ENCODE measurements at places on chromosomes 1 and 21.

DNA sequence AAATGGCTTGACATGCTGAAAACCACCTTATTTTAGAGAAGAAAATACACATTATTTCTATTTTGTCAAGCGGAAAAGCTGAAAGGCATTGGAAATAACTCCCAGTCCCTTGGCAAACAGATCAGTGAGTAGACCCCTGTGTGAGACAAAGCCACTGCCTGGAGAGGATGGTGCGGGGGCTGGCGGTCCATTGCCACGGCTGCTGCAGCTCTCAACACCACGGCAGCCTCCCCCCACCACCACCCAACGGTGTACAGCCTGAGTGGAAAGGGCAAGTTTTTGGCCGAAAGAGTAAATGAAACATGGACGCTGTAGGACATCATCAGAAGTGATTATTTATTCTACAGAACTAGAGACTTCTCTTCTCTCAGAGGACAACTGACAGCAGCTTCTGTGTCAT is 84.6 kb downstream of the PEX14 start:
- no peak for DNase-seq

DNA sequence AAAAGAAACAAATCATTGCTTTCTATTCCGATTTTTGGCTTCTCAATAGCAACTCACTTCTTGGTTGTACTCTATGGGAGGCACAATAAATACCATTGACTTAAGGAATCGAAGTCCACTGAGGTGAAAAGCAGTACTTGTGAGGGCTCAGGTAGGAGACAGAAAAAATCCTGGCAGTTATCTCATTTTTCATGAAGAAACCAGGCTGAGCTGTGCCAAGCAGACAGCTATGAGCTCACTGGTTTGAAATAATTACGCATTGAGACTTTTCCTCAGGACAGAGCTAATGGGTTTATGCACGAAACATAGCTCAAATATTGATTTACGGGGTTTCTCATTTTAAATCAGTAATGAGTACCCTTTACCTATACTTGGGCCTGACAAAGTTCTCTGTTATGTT is 18.5 kb downstream of the COLGALT2 start:
- no peak for DNase-seq

DNA sequence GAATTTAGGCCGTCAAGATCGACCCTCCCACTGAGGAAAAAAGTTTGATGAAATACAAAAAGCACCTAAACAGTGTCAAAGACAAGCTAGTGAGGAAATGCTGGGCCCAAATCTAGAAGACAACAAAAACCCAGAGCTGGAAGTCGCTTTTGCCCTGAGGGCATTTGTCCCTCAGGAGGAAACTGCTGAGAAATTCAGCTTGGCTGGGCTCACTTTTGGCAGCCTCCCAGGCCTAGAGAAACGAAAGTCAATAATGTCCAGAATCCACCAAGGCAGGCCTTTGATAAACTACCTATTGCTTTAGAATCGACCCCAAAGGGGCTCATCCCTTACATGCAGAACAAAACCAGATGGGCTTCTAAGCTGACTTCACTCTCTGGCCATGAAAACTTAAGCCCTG is 38.9 kb downstream of the SYT2 start:
- no peak for DNase-seq

DNA sequence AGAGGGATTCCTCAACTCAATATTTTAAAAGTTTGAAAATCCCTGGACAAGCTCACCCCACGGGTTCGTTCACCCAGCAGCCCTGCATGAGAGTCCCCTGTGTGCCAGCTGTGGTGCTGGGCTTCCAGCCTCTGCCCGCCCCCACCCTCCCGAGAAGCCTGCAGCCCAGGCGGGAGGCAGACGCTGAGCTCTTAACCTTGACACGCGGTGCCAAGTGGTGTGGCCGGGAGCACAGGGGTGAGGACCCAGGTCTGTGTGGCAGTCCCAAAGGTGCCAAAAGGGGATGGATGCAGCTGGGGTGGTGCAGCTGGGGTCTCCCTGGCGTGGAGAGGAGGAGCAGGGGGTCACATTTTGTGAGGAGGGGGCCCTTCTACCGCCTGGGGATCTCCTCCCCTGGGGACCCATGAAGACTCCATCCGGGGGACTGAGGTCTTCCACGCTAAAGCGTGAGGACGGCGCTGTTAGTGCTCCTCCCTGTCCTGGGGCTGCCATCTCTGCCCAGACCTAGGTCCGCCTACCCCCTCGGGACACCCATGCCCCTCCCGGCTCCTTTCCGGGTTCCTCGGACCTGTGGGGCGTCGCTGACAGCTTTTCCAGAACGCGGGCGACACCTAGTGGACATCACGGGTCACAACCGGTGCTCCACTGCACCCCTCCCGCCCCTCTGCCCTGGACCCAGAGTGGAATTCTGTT is 12.9 kb downstream of the PLA2G2F start:
- peak; percentile 57 for DNase-seq

DNA sequence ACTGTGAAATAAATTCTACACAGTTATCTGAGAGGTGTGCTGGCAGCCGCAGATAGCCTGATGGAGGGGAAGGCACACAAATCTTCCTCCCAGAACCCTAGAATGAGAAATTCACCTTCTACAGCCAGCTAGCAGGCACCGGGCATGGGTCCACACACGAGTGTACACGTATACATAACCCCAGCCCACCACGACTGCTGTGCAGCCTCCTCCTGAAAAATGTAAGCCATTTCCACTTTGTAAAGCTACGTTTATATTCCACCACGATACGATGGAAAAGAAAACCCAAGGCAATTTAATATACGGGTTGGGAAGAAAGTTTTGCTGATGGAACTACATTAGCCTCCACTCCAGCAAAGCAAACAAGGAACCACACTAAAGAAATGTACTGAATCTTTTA is 1.8 kb downstream of the BTG3 start:
- DNase-seq: no peak

DNA sequence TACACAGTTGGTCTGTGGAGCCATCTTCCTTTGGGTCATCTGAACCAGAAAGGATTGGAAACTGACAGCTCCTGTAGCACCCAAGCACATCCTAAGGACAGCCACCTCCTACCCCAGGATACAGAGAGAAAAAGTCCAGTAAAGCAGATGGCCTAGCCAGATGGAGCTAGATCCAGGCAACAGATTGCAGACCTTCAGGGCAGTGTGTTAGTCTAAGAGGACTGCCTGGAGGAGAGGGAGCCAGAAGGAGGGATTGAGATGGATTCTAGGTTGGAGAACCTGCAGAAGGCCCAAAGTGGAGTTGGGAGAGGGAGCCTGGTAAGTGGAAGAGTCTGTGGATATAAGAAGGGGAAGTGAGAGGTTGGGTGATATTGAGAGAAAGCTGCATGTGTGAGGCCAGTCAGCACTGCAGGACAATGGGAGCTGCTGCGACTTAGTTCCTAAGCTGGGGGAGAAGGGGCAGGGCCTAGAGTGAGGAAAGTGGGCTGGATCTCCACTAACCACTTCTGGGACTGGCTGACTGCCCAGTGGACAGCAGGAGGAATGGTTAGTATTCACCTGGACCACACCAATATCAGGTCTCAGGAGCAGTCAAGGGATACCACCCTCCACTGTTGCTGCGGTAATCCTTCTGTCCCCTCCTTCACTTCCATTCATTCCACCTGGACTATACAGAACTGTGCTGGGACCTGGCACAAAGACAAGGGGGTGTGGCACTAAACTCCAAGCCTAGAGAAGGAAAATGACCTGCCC is 13.4 kb downstream of the BCAN start:
- DNase-seq: no peak

GRCh38 chr1:235011064-235011598 is 117.5 kb downstream of the TOMM20 start:
- peak; percentile 31 for DNase-seq

DNA sequence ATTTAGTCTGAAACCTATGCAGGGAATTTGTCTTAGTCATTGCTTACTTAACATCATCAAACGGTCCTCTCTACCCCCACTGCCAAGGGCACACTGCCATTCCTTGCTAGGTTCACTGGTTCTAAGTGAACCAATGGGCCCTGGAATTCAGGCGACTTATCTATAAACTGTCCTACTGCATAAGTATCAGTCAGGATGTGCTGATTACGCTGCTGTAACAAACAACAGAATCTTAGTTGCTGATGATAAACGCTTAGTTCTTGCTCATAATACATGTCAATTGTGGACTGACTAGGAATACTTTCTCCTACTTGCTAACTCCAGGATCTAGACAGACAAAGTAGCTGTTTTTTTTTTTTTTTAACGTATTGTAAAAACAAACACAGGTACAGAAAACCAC is 136.1 kb downstream of the PRDM2 start:
- DNase-seq: no peak

- no peak for DNase-seq
Measured at GRCh38 chr1:20059847-20060246, 10.1 kb upstream of the PLA2G5 start.

DNA sequence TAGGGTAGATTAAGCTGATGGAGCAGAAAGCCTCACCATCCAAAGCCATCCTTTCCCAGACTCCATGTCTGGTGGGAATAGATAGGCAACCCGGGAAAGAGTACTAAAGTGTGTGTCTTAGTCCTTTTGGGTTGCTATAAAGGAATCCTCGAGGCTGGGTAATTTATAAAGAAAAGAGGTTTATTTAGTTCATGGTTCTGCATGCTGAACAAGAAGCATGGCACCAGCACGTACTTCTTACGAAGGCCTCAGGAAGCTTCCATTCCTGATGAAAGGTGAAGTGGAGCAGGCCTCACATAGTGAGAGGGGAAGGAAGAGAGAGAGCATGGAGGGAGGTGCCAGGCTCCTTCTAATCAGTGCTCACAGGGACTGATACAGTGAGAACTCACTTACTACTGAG is 6.2 kb upstream of the SLC37A1 start:
- DNase-seq: no peak

DNA sequence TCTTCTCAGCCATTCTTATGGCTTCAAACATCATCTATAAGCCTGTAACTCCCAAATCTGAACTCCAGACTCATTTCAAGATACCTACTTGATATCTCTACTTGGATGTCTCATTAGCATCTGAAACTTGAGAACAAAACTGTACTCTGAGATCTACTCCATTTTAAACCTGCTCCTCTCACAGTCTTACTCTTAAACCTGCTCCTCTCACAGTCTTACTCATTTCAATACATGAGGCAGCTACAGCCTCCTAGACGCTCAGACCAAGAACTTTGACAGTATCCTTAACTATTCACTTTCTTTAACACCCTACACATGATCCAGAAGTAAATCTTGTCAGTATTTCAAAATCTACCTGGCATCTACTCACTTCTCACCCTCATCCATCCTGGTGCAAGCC is 54.3 kb downstream of the NBPF6 start:
- no peak for DNase-seq

DNA sequence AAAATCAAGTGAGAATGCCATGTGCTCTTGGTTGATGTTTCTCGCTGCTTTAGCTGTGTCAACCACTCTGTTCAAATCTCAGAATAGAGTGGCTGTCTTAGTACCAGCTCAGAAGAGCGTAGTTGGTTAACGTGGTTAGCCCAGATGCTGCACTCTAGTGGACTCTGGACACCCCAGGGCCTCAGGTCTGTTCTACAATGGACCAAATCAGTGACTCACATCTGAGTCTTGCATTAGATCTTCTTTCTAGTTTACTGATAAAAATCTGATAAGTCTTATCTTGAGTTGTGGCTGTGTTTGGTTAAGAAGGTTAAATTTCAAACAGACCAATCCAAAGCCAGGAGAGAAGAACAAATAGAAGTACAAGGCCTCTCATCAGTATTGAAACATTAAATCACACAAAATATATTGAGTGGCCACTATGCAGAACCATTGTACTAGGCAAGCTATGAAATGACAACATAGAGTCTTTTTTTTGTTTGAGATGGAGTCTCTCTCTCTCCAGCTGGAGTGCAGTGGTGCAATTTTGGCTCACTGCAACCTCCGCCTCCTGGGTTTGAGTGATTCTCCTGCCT is 104.1 kb downstream of the NR5A2 start:
- no peak for DNase-seq

GRCh38 chr1:215887627-215888026 is 320.5 kb downstream of the KCTD3 start:
- DNase-seq: no peak

DNA sequence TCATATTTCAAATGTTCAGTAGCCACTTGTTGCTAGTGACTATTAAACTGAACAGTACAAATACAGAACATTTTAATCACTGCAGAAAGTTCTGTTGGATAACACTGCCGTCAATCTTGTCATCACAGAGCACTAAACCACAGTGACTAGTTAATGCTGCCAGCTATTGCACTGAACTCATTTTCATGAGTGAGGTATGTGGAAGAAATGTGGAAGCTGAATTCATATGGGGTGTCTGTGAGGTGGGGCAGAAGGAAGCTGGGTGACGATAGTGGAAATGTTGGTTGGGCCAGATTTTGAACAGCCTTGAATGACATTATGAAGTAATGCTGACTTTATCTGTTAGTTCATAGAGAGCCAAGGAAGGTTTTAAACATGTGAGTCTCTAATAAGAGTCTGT is 49.6 kb downstream of the OSBPL9 start:
- DNase-seq: no peak

DNA sequence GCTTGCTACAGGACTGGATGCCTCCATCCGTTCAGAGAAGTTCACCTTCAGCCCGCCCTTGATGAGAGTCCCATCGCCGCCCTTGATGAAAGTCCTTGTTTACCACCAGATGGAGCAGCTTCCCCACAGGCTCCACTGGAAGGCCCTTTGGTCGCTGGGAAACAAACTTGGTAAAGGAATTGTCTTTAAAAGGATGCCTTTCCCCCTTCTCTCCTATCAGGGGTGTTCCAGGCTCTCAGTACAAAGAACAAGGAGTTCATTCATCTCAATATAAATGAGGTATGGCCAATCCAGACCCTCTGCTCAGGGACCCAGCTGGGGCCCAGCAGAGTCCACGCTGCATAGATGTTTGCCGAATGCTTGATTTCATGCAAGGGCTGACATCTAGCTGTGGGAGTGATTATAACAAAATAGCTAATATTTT is 50.8 kb downstream of the CAPN9 start:
- DNase-seq: no peak

DNA sequence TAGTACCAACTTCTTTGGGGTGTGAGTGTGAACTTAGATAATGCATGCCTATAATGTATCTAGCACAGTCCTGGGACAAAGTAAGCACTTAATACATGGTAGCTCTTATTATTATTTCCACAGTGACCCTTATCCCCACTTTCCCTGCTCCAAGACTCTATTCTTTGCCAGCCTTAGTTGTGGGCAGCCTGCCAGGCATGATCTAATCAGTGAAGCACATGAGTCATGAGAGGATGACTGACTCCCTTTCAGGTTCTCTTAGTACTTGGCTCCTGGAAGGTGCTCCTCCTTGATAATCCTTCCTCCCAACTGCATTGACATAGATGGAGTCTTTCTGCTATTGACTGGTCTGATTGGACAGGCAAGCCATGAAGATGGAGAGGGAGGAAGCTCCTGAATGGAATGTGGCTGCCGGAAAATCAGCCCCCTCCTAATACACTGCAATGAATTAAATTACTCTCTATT is 17.4 kb upstream of the GNG12 start:
- no peak for DNase-seq

GRCh38 chr1:11099310-11100148 is at the start of gene EXOSC10:
Gene EXOSC10, minus strand, starts transcription at chr1:11099869. Its CDS starts 38 bp downstream, at chr1:11099831.
- DNase-seq: peak; percentile 81

DNA sequence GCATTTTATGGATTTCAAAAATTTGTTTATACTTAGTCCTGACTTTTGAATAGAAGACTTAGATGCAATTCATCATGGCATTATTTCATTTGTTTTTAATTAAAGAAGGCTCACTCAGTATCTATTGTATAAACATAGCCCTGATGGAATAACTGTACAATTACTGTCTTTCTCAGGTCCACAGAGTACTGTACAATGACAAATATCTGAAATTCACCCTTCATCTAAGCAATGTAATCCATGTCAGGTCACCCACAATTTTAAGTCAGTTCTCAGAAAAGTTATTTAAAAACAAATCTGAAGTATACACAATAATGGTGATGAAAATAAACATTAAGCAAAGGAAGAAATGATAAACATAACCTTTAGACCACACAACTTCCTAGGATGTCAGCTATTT is 311.9 kb downstream of the GRIK1 start:
- DNase-seq: no peak

GRCh38 chr21:33443194-33443593 is 36.6 kb downstream of the TMEM50B start:
- DNase-seq: no peak
